ENCODE measurements at places on chromosomes 3 and 15. TPM values are rescaled to one million over a fixed set of nuclear protein-coding genes. Genes with fewer than 3 reads are reported as not detected.

DNA sequence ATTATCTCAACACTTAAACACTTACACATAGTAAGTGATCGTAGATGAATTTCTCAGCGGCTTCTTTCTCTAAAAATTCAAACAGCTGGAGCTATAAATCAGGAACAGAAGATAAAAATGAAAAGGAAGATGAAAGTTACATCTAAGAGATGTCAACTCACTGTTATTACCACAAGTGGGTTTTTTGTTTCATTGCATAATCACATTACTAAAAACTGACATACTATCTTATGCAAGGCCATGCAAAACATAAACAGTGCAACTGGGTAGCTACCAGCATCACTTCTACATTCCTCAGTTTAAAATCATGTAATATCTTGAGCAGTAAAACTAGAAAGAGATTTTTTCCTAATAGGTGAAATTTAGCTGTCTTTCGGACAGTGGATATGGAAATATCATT lies 14.9 kb downstream of the MINDY4B start:
- H3K27me3 ChIP-seq = peaks cover 9% of the 10 kb centered on the region
- no peak overlapping the region for H3K27ac ChIP-seq
- no peaks in the 10 kb centered on the region for H3K36me3 ChIP-seq
- no peak for DNase-seq

DNA sequence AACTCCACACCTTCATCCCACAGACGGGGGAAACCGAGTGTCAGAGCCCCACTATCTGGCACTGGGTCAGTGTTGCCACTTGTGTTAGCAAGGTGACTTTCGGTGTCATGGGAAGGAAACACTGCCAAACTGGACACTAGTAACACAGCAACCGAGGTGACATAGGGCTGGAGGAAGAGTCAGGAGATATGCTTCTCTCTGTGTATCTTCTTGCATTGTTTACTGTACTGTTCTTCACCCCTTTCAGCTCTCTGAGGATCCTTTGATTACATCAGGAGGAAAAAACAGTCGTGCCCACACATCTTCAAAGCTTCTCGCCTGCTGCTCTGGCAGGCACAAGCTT lies 109.4 kb upstream of the RAD18 start:
- no peaks in the 10 kb centered on the region for H3K4me1 ChIP-seq
- DNase-seq = no peak
- H3K4me3 ChIP-seq = no peak overlapping the region
- no peaks in the 10 kb centered on the region for H3K36me3 ChIP-seq
- H3K27ac ChIP-seq = no peak overlapping the region

The COMMD4 gene
- 250 TPM for total RNA-seq

DNA sequence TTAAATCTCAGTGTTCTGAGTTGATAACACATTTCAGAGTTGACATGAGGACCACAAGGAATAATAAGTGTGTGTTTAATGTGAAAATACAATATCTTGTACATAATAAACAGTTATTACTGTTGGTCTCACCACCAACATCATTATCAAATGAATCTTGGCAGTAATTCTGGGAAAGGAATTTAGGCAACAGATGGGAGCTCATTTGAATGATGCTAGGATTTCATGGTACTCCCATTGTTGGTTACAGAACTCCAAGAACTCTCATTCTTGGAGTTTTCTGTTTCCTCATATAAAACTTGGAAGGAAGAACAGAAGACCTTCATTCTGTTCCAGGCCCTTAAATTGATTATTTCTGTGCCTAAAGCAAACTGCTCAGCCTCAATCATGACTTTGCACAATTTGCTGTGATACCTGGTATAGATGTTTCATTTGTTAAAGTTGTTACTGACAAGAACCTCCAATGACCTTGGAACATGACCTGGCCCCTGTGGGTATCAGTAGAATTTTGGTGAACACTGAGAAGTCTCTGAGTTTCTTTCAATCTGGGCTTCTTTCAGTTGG lies 385.8 kb downstream of the LPP start:
- H3K4me1 ChIP-seq = no peaks in the 10 kb centered on the region
- no peak for DNase-seq
- no peak overlapping the region for H3K27ac ChIP-seq
- H3K27me3 ChIP-seq = no peaks in the 10 kb centered on the region
- no peak overlapping the region for H3K4me3 ChIP-seq
- H3K36me3 ChIP-seq = no peaks in the 10 kb centered on the region

GRCh38 chr3:33117461-33117860 lies 3.6 kb downstream of the CRTAP start:
- H3K4me3 ChIP-seq = no peak overlapping the region
- DNase-seq = no peak
- H3K27me3 ChIP-seq = no peaks in the 10 kb centered on the region
- peaks cover 4% of the 10 kb centered on the region for H3K4me1 ChIP-seq
- H3K36me3 ChIP-seq = no peaks in the 10 kb centered on the region

- H3K27me3 ChIP-seq = no peaks in the 10 kb centered on the region
- DNase-seq = no peak
- no peaks in the 10 kb centered on the region for H3K4me1 ChIP-seq
- H3K27ac ChIP-seq = no peak overlapping the region
Measured at GRCh38 chr3:112304611-112305010, 10.6 kb upstream of the SLC9C1 start.

The B3GALNT1 gene
- total RNA-seq = 31.1 TPM

The MYO5C gene
- total RNA-seq = 28.2 TPM

DNA sequence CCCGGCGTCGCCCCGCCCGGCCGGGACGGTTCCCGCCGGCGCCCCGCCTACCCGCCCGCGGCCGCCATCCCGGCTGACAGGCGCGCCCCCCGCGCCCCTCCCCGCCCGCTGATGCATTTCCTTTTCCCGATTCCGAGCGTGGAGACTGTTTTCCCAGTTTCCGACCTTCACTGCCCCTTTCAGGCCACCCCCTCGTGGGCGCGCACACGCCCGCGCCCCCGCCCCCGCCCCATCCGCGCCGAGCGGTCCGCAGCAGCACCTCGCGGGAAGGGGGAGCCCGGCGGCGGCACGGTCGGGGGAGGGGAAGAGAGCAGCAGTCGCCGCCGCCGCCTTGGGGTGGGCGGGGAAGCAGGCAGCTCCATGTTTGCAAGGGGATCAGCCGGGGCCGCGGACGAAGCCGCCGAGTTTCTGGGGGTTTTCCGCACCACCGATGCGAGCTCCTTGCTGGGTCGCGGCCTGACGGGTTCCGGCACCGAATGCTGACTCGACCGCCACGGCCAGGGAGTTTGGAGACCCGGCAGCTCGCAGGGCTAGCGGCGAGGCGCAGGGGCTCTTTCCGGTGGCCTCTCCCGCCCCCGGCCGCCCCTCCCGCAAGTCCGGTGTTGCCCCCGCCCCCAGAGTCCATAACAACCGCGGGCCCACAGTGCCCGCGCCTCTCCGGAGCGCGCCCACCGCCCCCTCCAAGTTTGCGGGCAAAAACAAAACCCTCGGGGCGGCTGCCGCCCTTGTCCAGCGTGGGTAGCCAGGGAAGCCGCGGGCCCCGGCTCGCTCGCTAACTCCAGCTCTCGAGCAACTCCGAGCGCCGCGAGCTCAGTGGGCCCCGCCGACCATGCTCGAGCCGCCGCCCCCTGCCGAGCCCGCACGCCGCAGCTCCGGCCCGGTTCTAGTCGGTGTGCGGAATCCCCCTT lies 3.2 kb upstream of the SIN3A start:
- peaks cover 3% of the 10 kb centered on the region for H3K36me3 ChIP-seq
- H3K27ac ChIP-seq = peak overlapping the region; percentile 91

All from Panc1 (cell line).